ENCODE measurements at places on chromosomes 3 and 15.

GRCh38 chr15:89664441-89665350, 9.4 kb upstream of the KIF7 start:
- DNase-seq: no peak

- DNase-seq: no peak
These were observed 277.9 kb upstream of the SEMA6D start for GRCh38 chr15:47439146-47440111.

- DNase-seq: no peak
These were observed 336.6 kb upstream of the SLCO3A1 start for GRCh38 chr15:91516866-91517265.

DNA sequence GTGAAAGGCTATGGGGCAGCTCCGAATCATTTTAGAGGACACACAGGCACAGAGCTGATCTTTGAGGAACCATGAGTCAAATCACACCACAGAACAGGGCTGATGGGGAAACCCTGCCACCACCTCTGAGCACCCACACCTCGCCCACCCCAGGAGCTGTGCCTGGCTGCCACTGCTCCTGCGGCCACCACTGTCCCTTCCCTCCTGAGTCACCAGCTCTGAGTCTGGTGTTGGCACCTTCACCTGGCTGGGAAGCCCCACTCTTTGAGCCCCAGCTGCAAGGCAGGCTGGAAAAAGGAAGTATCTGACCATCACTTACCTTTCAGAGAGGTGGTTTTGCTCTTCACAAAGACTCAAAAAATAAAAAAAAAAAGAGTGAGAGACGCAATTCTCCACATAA, 63.6 kb upstream of the MEF2A start:
- no peak for DNase-seq

DNA sequence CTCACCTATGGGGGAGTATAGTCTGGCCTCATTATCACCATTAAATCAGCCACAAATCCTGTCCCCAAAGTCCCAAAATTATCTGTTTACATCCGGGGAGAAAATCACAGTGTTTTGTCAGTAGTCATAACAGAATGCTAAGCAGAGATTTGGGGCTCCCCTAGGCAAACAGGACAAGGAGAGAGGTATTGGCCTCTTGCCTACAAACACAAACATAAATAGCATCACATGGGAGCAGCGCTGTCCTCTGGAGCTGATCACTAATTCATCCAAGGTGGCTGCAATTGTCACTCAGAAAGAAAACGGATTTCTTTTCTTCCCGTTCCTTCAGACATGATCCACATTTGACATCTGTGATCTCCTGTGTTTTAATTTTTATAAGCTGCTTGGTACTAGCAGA, 1028.1 kb downstream of the NTRK3 start:
- DNase-seq: no peak

GRCh38 chr3:72042397-72043203, 257.7 kb upstream of the PROK2 start:
- DNase-seq: no peak

- no peak for DNase-seq
These were observed 48.2 kb upstream of the SLC41A3 start for GRCh38 chr3:126131881-126132750.

GRCh38 chr3:2735392-2735894, 374.7 kb downstream of the IL5RA start:
- DNase-seq: no peak

DNA sequence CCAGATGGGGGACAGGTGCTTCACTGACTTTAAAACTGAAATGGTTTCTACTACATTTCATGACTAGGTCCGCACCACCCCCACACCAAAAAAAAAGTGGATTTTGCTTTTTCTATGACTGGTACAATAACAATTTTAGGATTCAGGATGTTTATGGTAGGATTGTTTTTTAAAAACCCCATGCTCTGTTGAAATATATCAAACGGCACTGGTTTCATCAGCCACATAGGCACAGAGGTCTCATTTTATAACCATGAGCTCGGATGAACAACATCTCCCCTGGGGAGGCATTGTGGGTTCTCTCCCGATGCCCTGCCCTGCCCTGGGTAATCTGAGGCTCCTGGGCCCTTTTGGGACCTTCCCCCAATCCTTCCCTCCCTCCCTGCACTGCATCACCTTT, 202.7 kb upstream of the KBTBD8 start:
- no peak for DNase-seq

DNA sequence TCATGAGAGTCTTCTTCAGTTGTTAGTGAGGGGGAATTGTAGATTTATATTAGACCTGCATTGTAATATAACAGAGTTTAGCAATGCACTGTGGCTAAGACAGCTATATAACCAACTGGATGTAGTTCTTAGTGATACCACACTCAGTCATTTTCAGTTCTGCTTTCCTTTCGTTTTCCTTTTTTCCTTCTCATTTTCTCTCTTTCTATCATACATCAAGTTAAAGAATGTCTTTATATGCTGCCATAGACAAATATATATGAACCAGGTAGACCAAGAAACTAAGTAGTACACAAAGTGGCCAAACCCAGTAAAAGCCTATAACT, 43.7 kb upstream of the CD47 start:
- DNase-seq: no peak

DNA sequence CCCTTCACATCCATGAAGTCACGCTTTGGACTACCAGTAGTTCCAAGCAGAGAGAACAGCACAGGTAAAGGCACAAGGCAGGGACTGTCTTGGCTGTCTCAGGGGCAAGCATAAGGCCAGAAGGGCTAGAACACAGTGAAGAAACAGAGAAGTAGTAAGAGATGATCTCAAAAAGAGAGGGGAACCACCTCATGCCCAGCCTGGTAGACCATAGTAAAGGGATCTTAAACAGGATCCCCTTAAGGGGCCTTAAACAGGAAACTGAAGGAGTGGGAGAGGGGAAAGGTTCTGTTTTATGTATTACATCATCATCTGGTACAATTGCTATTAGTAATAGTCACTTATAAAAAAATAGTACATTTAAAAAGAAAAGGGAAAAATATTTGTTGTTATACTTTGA, 25.8 kb downstream of the P2RY1 start:
- DNase-seq: no peak

DNA sequence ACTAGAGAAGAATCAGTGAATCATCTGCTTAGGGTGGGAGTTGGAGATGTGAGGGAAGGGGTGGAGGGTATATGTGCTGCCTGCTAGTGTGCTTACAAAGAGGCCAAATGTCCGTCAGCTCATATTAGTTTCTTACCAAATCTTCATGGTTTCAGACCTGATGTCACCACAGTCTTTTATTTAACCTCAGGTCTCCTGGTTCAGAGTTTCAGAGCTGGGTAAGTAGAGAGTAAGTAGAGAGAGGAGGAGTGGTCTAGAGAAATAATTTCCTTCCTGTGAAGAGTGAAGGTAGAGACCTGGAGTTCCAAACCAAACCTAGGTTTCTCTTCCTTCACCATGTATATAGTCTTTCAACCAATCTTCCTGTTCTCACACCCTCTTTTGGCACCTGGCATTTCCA, 17.5 kb upstream of the P2RY1 start:
- no peak for DNase-seq

DNA sequence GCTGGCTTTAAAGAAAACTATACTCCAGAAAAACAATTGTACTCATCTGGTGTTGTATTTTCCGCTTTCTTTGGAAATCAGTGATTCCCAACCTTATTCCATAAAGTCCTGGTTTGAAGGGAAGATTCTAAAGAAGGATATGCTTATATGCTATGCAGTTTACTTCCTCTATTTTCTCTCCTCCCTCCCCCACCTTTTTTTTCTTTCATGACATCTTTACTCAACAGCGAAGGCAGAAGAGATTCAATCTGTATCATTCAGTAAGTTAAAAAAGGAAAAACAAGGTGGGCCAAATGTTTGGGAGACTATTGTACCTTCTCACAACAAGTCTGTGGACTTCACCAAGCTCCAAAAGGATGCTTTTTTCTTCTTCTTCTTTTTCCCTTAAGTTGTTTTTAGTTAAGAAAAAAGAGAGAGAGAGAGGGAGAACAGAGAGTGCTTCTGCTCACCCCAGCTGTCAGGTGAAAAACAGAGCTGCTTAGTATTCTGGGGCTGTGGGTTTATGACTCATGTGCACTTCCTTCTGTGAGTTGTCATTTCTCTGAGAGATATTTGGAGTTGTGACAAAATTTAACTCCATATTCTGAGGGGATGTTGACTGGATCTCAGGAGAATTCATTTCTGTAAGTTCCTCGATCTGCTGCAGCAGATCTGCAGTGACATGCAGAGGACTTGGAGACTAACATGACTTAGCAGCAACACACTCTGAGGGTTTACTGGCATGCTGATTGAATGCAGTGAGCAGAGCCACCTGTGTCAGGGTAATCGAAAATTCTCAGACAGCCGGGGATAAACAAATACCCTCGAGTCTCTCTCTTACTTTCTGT, 70.7 kb downstream of the SSR3 start:
- no peak for DNase-seq

DNA sequence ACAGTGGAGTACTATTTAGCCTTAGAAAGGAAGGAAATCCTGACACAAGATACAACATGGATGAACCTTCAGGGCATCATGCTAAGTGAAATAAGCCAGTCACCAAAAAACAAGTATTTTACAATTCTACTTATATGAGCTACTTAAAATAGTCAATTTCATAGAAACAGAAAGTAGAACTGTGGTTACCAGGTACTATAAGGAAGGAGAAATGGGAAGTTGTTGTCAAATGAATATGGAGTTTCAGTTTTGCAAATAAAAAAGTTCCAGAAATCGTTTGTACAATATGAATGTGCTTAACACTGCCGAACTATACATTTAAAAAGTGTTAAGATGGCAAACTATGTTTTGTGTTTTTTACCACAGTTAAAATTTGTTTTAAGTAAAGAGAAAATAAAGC, 26.8 kb downstream of the TRANK1 start:
- no peak for DNase-seq

- DNase-seq: no peak
These were observed 460.0 kb downstream of the PDCD6IP start for GRCh38 chr3:34258271-34258998.

DNA sequence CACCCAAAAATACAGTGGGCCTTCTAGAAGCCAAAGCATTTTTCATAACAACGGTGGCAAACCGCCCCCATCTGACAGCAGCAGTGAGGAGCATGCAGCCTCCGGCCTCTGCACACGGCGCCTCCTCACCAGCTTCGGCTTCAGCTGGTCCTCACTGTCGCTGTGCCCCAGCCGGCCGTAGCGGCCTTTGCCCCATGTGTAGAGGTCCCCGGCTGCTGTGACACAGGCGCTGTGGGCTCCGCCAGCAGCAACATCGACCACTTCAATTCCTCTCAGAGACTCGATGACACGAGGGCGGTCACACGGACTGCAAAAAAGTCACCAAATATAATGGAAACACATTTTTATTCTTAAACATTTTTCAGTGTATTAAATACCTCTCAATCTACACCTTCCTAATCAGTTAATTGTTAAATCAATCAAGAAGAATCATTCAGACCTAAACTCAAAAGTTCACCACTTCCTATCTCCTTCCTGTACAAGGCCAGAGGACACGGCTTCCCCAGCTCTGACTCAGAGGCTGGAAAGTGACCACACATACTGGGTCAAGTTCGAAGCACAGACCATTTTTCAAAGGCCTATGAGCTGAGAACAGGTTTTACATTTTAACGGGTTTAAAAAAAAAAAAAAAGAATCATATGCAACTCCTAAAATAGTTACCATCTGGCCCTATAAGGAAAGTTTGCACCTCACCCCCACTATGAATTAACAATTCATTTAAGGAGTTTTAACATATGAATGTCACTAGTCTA, 33.6 kb upstream of the OCA2 start:
- DNase-seq: no peak

GRCh38 chr3:79478620-79479019, 289.2 kb downstream of the ROBO1 start:
- no peak for DNase-seq

- DNase-seq: no peak
These were observed 9.9 kb downstream of the FAM3D start for GRCh38 chr3:58656631-58657030.

DNA sequence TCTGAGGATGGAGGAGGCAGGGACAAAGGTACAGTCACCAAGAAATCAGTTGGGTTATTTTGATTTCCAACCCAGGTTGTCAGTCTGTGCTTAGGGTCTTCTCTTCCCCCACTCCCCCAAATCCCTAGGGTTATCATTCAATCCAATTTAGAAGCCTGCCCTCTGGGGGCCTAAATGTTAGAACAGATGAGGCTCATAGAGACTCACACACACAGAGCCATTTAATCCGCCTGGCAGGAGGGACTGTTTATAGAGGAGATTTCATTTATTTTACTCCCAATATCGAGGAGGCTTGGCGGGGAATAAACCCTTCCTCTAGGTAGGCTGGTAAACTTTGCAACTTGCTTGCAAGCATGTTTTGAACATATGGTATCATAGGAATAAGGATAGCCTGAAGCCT, 52.8 kb downstream of the RHCG start:
- peak; percentile 33 for DNase-seq

- no peak for DNase-seq
These were observed 21.4 kb upstream of the JMJD7 start for GRCh38 chr15:41806291-41807181.

GRCh38 chr3:50630394-50630793, 13.4 kb downstream of the MAPKAPK3 start:
- DNase-seq: no peak

DNA sequence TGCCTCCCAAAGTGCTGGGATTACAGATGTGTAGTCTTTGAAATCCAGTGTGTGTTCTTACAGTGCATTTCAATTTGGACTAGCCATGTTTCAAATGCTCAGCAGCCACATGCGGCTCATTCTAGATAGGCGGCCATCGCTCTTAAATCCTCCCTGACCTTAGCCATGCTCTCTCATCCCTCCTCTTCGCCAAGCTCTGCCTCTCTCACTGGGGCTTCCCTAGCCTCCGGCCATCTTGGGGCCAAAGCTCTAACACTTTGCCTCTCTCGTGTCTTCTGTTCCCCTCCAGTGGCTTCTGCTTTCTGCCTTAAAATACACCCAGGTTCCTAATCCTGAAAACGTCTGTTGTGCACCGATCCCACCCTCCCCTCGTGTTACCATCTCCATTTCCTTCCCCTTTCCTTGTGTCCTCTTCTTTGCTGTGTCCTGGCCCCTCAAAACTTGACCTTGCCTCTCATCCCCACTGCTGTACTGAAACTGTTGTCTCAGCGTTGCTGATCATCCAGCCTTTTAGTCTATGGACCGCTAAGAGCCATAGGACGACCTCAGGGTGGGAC, 1.4 kb upstream of the GHRL start:
- DNase-seq: no peak

- DNase-seq: no peak
These were observed 83.1 kb upstream of the RPL32 start for GRCh38 chr3:12924437-12924836.

GRCh38 chr3:169196789-169197188, 466.7 kb downstream of the MECOM start:
- DNase-seq: no peak

- DNase-seq: peak; percentile 54
These were observed 104.8 kb downstream of the ETFA start for GRCh38 chr15:76206325-76206976.

- DNase-seq: no peak
These were observed 5.6 kb upstream of the NICN1 start for GRCh38 chr3:49434731-49435130.

GRCh38 chr3:166243511-166243910, 406.3 kb upstream of the BCHE start:
- DNase-seq: peak; percentile 3

- DNase-seq: no peak
These were observed 98.9 kb downstream of the IQSEC1 start for GRCh38 chr3:12974334-12974733.

All from eye (tissue), 1 donor.